CD8-positive, alpha-beta memory T cell (primary cell): ENCODE measurements at places on chromosomes 5 and 9.

GRCh38 chr5:138755084-138755748 is 2.0 kb downstream of the CTNNA1 start:
- DNase-seq = no peak

DNA sequence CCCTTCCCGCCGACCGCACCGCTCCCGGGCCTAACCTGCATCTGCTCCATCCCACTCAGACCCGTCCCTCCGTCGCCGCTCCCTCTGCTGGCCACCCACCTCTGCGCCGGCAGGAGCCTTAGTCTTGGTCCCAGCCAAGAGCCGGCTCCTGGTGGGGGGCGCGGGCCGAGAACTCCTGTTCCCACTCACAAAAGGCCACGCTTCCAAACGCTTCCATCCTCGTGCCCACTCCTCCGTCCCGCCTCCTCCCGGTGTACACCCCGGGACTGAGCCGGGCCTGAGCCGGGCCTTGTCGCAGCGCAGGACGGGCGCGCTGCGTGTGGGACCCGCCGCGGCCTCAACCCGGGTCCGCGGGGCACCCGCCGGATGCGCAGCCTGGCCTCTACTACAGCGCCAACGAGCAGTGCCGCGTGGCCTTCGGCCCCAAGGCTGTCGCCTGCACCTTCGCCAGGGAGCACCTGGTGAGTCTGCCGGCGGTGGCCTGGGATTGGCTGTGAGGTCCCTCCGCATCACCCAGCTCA is 7.5 kb downstream of the ADAMTS13 start:
- DNase-seq = no peak

GRCh38 chr5:113181853-113182490 is 205.4 kb downstream of the DCP2 start:
- no peak for DNase-seq

DNA sequence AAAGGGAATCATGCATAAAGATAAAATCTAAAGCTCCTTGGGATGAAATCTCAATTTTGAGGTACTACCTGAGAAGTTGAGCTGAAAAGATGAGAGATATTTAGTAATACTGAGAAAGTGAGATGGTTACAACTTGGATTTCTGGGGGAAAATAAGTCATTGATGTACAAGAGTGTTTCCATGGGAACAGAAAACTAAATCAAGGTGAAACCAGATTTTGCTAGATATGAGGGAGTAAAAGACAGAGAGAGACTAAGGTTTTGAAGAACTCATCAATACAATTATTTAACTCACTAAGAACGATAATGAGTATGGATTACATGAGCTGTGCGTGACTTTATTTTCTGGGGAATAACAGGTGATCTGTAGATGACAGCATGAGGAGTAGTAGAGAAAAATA is 10.2 kb upstream of the ST8SIA4 start:
- no peak for DNase-seq

DNA sequence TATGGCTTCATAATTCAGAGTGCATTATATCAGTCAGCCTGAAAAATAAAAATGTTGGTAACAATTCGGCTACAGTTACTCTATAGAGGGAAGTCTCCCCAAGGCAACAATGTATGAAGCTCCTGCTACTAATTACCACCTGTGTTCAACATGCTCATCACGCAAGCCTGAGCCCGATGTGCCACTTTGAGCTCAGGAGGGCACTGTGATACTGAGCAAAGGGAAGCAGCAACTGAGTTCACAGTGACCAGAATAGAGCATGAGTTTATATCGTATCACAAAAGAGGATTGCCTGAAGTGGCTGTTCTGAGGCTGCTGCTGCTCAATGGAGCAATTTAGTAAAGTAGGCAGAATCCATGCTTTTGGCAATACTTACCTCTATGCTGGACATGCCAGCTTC is 202.0 kb upstream of the HAPLN1 start:
- DNase-seq = no peak

DNA sequence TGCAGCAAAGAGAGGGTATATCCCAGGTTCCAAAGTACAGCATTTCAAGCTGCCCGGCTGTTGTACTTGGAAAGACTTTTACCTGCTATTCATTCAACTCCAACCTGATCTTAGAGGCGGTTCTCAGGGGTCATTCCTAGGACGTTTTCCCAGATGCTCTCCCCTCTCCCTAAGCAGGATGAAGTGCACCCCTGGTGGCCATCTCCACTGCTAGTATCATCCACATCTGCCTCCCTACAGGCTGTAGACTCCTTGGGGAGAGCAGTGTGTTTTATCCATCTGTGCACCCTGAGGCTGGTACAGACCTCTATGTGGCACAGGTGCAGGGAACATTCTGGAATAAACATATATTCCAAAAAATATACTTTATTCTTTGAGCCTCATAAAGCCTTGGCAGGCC is 56.8 kb downstream of the PTPN3 start:
- no peak for DNase-seq

DNA sequence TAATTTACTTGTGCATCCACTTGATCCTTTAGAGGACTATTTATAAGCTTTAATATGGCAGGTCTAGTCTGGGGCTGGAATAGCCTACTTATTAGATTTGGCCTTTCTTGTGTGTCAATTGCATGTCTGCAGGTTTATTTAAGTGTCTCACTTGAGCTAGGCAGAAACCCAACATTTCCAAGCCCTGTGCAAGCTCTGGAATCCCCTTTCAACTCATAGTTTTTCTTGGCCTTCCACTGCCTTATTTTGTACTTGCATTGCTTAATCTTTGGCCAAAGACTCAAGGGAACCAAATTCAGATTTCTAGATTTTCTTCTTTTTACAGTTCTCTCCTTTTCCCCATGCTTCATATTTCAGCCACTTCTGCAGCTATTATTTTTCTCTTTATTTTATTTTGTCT is 102.4 kb upstream of the RFX3 start:
- no peak for DNase-seq

DNA sequence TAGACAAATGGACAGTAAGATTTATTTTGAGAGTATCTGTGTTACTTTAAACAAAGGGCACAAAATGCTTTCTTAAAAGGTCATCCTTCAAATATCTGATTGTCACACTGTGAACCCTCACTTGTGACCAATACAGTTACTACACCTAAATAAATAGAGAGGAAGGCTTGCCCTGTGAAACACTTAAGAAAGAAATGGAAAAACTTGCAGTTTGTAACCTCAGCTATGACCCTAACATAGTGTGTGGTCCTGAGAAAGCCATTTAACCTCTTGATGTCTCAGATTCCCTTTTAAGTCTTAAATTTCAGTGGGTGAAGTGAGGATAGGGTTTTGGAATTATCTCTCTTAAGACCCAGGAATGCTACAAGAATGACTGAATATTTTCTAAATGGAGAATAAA is 126.7 kb upstream of the SLC27A6 start:
- no peak for DNase-seq

DNA sequence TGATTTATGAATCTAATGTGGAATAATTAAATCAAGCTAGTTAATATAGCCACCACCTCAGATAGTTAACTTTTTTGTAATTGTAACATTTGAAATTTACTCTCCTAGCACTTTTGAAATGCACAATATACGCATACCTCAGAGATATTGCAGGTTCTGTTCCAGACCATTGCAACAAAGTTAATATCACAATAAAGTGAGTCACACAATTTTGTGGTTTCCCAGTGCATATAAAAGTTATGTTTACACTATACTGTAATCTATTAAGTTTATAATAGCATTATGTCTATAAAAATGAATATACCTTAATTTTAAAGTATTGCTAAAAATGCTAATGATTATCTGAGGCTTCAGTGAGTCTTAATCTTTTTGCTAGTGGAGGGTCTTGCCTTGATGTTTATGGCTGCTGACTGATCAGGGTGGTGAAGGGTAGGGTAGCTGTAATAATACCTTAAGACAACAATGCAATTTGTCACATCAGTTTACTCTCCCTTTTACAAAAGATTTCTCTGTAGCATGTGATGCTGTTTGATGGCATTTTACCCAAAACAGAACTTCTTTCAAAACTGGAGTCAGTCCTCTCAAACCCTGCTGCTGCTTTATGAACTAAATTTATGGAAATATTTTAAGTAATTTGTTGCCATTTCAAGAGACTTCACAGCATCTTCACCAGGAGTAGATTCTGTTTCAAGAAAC is 235.1 kb upstream of the ADAMTSL1 start:
- DNase-seq = no peak

DNA sequence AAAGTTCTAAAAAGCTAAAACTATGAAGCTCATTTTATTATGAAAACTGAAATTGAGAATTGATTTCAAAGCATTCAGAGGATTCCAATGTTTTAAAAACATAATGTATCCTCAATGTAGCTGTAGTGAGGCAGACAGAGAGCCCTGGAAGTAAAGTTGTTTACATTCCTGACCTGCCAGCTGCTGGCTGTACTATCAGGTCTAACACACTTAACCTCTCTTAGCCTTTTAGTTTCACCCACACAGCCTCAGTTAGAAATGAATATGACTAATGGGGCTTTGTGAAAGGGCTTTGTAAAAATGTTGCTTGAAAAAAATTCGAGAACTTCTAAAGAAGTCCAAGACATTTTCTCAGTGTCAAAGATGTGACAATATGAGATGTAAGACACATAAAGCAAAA is 122.6 kb downstream of the FBXL17 start:
- DNase-seq = no peak

DNA sequence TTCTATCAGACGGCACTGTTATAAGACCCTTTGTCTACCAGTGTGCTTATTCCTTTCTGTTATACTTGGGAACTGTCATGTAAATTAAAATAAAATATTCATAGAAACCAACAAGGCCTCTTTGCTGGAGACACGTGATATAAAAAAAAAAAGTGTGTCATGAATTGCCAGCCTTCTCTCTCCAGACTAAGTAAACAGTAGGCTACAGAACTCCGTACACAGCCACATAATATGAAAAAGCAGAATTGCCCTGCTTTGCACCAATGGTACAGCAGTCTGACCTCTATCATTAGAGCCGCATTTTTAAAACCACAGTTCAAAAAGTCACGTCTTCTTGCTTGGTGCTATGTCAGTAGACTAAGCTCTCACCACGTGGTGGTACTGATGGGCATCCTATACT is 231.3 kb downstream of the SEMA5A start:
- no peak for DNase-seq

DNA sequence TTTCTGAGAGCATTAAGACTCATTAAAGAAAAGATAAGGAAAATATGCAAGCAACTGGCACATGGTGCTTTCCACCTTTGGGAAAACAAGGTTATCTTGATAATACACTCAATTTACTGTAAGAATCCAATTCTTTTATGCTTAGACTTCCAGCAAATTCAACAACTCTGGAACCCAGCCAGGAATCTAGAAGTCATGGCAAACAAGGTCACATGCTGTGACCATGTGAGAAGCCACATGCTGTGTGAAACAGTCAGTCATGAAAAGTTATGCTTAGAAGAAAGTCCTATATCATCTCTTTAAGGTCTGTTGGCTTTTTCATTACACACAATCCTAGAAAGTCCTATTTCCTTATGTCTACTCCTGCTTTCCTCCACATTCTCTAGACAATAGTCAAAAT is 581.8 kb upstream of the C9orf72 start:
- no peak for DNase-seq

GRCh38 chr5:135031813-135032694 is 2.0 kb downstream of the PITX1 start:
- no peak for DNase-seq

GRCh38 chr5:173340984-173341383 is 12.8 kb upstream of the STC2 start:
- no peak for DNase-seq

DNA sequence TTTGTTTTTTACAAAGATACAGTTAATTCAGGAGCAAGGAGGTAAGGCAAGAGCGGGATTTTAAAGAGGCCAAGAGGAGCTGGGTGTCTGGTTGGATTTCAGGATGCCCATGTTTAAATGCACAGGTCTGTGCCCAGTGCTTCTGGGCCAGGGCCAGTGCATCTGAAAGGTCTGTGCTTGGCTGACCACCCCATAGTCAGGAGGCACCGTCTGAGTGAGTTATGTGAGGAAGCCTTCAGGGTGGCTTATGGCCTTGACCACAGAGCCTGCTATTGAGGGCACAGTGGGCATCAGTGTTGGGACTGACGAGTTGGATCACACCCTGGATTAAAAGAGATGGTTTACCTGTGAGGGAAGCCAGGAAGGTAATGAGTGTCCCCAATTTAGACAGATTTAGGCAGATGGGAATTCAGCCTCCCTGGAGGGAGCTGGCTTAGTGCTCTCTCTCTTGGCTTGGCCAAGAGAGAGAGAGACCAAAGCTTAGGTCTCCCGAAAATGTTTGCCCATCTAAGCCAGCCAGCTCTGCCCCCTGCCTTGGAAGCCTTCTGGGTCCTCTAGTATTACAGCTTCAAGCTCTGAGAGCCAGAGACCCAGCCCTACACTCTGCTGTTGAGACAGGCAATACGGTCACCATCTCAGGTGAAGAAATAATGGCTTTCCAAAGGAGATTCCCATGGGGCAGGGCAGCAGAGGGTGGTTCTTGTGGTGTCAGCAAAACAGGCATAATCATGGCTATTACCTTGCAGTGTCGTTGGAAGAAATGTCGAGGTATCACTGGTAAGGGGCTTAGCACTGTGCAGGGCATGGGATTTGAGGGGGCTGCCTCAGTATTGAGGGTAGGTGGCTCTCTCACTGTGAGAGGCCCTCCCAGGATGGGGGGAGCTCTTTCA is 68.6 kb downstream of the RGS3 start:
- no peak for DNase-seq

DNA sequence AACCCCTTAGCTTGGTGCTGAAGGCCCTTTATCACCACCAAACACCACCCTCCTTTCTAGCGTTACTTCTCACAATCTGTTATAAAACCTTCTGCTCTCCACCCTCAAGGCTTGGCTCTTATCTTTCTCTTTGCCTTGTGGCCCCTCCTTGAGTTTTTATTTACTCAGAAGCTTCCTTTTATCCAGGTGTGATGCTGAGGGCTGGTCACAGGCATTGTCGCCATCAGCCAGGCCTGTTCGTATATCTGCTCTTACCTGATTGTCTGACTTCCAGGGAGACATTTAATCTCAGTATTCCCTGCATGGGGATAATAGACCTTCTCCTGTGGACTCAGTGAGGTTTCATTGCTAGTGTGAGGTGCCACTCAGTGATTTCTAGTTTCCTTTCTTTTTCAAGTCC is 34.2 kb downstream of the MEGF10 start:
- no peak for DNase-seq

DNA sequence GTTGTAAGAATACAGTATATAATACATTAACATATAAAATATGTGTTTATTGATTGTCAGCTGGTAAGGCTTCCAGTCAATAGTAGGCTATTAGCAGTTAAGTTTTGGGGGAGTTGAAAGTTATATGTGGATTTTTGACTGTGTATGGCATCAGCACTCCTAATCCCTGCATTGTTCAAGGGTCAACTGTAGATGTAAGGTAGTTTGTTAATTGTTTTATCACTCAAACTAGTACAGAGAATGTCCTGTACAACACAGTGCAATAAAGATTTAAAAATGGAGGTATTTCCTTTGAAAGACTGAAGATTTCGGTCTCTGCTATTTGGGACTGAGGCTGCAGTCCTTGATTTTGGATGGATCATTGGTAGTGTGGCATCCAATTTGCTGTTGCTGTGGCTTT is 484.4 kb downstream of the KDM4C start:
- no peak for DNase-seq

GRCh38 chr9:127905788-127906191 is 6.4 kb upstream of the ST6GALNAC6 start:
- DNase-seq = peak; percentile 68

- no peak for DNase-seq
Measured at GRCh38 chr9:71663216-71663615, 105.1 kb downstream of the CEMIP2 start.
